ENCODE measurements at places on chromosomes 11 and 22.

- no peak for DNase-seq
Measured at GRCh38 chr22:49392247-49392646, 435.4 kb downstream of the BRD1 start.

GRCh38 chr11:70074746-70075145, 3.4 kb upstream of the ANO1 start:
- no peak for DNase-seq

GRCh38 chr22:39408807-39409206, 9.2 kb downstream of the TAB1 start:
- DNase-seq = no peak

GRCh38 chr11:119520400-119520799, 97.4 kb upstream of the THY1 start:
- DNase-seq = no peak

- DNase-seq = peak; percentile 14
Measured at GRCh38 chr22:41822317-41823057, 10.4 kb upstream of the SREBF2 start.

DNA sequence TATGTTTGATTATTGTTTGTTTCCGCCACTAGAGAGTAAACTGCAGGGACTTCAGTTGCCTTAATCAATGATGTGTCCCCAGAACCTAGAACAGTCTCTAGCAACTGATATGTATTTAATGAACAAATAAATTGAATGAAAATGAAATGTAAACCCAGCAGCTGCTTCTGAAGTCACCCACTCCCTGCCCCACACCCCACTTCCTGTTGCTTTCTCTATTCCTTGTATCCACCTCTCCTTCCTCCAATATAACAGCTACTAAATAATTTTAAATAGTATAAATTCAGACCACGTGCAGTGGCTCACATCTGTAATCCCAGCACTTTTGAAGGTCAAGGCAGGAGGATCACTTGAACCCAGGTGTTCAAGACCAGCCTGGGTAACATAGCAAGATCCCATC, 15.8 kb downstream of the MYH9 start:
- no peak for DNase-seq

DNA sequence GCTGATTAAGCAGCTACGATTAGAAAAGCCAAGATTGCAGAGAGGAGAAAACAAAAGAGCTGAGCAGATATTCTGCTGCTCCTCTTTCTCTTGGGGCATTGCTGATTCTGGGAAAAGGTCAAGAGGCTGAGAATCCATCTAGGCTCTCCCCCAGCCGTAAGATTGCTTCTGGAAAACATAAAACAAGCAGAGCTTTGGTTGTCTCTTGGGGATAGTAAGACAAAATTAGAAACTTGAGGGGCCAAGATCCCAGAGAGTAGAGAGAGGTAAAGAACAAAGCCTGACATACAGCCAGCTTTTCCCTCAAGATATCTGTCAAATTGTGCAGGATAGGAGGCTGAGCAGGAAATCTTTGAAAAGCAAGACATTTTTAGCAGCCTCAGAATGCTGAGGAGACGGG, 158.2 kb downstream of the TTC28 start:
- no peak for DNase-seq

DNA sequence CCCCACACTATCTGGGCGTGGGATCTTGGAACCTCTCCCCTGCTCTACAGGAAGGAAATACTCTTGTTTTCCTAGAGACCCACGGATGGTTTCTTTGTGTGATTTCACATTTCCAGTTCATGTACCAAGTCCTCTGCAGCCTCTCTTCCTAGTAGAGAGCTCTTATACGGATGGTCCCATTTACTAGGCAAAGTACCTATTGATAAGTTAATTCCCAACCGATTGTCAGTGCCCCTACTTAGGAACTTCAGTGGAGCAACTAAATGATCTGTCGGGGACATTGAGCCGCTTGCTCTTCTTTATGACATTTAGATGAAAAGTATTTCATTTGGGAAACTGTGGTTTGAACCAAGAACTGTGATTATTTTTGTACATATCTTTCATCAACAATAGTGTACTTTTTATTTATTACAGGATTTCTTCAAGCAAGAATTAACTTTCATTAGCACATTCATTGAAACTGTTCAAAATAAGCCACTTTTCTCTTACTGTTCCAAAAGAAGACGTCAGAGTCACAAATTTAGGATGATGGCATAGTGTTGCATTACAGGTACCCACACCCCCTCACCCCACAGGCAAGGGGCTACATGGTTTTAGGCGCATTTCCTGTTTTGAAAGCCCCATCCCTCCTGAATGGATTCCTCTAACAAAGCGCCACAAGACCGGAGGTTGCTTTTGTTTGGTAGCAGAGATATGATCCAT, 34.2 kb downstream of the ELMOD1 start:
- DNase-seq = no peak

DNA sequence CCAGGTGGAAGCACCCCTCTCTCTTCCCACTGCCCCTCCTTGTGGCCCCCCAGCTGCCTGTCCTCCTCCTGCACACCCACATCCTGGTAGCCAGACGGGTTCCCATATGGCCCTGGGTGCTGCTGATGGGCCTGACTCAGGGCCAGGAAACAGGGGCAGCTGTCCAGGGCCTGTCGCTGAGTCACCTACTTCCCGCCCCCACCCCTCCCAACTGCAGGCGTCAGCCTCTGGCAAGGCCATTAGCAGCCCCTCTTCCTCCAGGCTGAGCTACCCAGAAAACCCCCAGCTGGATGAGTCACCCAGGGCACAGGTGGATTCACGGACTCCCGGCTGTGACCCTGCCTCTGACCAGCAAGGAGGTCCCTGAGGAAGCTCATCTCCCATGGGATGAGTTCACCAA, 6.9 kb upstream of the GAL start:
- no peak for DNase-seq

DNA sequence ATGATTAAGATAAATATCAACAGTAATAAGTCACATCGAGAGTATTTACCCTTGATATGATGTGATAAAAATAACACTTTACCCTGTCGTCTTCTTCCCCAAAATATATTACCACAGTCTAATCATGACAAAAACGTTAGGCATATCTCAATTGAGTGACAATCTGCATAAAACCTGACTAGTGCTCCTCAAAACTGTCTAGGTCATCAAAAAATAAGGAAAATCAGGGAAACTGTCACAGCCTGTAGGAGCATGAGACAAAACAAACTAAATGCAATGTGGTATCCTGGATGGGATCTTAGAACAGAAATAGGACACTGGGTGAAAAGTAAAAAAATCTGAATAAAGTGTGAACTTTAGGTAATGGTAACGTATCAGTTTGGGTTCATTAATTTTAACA, 19.4 kb upstream of the ANO5 start:
- no peak for DNase-seq

DNA sequence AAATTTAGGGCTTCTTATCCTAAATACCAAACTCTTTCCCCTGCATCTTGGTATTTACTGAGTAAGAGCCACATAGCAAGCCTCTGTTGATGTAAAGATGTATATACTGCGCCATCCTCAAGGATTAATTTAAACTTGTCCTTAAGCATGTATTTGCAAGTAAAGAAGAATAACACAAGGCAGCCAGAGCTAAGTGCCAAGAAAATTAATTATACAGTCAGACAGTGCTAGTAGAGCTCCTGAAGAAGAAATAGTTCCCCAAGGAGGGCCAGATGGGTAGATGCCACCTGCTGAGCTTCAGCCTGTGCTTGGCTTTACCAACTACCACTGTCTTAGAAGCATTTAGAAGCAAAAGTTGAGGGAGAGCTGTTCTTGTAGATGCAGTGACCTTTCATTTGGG, 470.0 kb downstream of the BUD13 start:
- DNase-seq = no peak

GRCh38 chr11:1772270-1773130, 8.8 kb upstream of the CTSD start:
- DNase-seq = peak; percentile 61

GRCh38 chr11:128304666-128305485, 282.5 kb downstream of the ETS1 start:
- no peak for DNase-seq

DNA sequence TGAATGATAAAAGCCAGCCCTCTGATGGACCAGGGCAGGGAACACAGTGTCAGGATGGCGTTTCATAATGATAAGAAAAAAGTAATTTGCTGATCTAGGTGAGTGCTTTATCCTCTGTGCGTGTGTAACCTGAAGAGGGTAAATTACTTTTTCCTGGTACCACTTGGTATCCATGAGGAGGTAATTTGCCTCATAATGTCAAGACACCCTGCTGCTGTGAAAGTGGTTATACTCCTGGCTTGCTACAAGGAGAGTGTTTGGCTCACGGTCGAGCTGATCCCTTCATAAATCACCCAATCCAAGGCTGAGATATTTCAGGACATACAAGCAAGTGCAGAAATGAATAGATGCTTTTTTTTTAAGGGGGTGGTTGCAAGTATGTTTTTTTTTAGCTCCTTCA, 207.2 kb upstream of the PGR start:
- no peak for DNase-seq

DNA sequence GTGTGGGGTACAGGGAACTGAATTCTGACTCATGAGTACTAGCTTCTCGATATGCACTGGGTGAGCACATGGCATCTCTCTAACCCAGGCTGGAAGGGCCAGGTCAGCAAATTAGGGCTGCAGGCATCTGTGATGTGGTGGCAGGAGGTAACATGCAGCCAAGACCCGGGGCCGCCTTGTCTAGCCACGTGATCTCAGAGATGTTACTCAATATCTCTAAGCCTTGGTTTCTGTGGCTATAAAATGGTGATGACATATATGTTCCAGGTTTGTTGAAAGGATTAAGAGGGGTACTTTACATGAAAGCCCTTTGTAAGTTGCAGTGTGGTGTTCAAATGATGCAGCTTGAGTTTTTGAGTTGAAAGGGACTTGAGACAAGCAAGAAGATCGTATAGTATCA, 3.2 kb downstream of the ST14 start:
- no peak for DNase-seq

GRCh38 chr11:76234416-76235232, 28.3 kb upstream of the WNT11 start:
- DNase-seq = no peak

GRCh38 chr11:15091175-15091574, 17.8 kb downstream of the CALCB start:
- DNase-seq = no peak

GRCh38 chr11:130202009-130202817, 42.6 kb downstream of the ST14 start:
- DNase-seq = no peak

- no peak for DNase-seq
Measured at GRCh38 chr22:42994917-42995562, 19.9 kb downstream of the PACSIN2 start.

- DNase-seq = no peak
Measured at GRCh38 chr11:95372097-95372656, 141.2 kb upstream of the SESN3 start.

DNA sequence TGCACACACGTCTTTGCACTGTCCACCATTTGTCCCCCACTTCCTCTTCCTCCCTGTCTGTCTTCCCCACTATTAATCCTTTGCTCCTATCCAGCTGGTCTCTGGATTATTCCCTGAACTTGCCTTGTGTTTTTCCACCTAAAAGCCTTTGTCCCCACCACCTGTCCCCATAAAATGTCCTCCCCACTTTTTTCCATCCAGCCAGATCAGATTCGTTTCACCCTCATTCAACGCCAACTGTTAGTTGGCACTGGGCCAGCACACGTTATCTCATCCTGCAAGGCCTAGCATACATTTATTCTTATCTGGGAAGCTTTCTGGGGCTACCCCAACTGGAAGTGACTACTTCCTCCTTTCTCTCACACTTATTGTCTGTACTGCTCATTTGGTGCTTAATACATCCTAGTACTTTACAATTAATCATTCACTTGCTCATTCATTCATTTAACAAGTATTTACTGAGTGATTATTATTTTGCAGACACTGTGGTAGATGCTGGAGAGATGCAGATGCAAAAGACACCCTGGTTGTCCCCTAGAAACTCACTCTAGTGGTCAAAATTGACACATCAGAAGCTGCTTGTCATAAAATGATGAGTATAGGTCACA, 96.2 kb downstream of the RASSF10 start:
- DNase-seq = peak; percentile 32

DNA sequence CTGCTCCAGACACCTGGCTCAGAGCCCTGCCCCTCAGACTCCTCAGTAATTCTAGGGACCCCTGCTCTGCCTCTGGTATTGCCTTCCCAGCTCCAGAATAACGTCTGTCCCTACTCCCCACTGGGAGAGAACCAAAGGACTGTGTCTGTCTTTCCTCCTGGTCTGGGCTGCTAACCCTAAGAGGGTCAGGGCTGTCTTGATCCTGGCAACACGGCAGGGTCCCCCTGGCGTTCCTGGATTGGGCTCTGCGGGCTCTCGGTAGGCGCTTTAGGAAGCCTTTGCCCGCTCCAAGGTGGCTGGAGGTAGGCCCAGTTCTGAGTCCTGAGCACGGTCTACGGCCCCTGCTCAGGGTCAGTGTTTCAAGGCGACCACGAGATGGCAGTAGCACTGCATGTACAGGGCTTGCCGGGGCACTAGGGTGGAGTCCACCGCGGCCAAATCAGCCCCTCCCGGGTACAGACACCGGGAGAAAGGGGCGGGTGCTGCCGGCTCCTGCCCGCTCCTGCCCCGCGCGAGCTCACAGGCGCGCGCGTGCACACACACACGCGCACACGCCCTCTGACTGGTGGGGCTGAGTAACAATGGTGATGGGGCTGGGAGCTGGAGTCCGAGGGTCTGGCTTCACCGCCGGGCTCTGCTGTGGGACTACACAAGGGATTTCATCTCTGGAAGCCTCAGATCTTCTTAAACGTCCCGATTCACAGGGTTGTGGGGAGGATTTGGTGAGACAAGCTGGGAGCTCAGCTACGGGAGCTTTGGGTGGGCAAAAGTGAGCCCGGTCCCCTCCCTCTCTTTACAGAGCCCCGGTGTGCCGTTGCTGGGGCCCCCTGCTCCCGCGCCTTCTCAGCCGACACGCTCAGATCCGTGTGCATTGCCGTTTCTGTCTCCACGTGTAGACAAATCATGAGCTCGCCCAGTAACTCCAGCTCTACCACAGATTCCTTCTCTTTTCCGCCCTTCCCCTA, 30.1 kb upstream of the HMOX1 start:
- peak; percentile 75 for DNase-seq

DNA sequence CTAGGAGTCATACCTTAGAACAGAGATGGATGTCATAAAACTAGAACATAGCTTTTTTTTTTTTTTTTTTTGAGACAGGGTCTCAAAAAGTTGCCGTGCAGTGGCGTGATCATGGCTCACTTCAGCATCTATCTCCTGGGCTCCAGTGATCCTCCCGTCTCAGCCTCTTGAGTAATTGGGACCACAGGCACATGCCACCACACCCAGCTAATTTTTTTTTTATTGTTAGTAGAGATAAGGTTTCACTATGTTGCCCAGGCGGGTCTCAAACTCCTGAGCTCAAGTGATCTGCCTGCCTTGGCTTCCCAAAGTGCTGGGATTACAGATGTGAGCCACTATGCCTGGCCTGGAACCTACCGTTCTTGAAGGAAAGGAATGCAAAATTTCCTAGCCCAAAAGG, 8.8 kb upstream of the CEP295 start:
- DNase-seq = no peak

GRCh38 chr22:37896181-37896592, 9.9 kb upstream of the MICALL1 start:
- no peak for DNase-seq

- DNase-seq = no peak
Measured at GRCh38 chr22:20027966-20028854, 7.3 kb downstream of the TANGO2 start.

Measured in NCI-H2227 treated with DMSO at 0.1 percent for 48 hours (cell line).